ENCODE measurements at places on chromosomes 16 and 17. TPM values are rescaled to one million over a fixed set of nuclear protein-coding genes. Genes with fewer than 3 reads are reported as not detected.

Gene METTL22
- 33.3 TPM for total RNA-seq

Gene CACNG3
- total RNA-seq = not detected

Gene CDH13
- total RNA-seq = not detected

Gene BICDL2
- total RNA-seq = 21.3 TPM

Gene KRT36
- total RNA-seq = not detected

Gene ESRP2
- total RNA-seq = 42.5 TPM

Gene TRAPPC1
- total RNA-seq = 123 TPM

Gene CDH11
- 0.52 TPM for total RNA-seq

Gene CCDC137
- total RNA-seq = 77.5 TPM

Gene C16orf89
- 0.49 TPM for total RNA-seq

DNA sequence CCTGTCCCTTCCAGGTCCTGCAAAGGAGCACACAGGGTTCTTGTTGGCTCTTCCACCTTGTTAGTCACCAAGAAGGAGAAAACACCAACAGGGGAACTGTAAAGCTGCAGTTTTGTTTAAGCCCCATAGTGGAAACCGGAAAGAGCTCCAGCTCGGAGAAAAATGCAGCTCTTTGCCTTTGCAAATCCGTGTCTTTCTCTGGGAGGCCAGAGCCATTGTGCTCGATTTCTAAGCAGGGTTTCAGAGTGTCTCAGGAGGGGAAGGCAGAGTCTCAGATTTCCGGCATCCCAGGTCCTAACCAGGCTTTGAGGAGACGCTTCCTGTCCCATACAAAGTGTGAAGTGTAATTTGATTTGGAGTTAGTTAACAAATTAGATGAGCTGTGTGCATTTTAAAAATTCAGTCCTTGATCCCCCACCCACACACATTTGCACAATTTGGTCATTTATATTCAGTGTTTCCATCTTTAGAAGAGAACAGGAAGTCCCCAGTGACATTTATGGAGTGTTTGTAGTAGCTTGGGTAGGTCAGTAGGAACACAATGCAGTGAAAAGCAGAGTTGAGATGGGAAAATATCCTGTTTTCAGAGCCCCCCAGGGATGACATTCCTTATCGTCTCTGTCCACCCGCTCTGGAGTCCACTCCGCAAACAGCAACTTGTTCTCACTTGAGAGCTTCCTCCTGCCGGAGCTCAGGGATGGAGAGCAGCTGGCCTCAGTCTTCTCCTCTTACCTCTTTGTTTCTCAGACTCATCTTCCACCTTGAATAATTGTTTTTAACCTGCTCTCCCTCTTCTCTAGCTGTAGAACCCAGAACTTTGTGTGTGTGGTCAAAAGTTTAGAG, 331.9 kb downstream of the SEC14L1 start:
- DNase-seq = no peak

GRCh38 chr17:2051933-2052559, 2.9 kb upstream of the HIC1 start:
- DNase-seq = no peak

GRCh38 chr17:42061646-42062487, 11.5 kb upstream of the C17orf113 start:
- DNase-seq = no peak

- no peak for DNase-seq
These were observed 14.5 kb upstream of the PRKCA start for GRCh38 chr17:66287911-66288310.

DNA sequence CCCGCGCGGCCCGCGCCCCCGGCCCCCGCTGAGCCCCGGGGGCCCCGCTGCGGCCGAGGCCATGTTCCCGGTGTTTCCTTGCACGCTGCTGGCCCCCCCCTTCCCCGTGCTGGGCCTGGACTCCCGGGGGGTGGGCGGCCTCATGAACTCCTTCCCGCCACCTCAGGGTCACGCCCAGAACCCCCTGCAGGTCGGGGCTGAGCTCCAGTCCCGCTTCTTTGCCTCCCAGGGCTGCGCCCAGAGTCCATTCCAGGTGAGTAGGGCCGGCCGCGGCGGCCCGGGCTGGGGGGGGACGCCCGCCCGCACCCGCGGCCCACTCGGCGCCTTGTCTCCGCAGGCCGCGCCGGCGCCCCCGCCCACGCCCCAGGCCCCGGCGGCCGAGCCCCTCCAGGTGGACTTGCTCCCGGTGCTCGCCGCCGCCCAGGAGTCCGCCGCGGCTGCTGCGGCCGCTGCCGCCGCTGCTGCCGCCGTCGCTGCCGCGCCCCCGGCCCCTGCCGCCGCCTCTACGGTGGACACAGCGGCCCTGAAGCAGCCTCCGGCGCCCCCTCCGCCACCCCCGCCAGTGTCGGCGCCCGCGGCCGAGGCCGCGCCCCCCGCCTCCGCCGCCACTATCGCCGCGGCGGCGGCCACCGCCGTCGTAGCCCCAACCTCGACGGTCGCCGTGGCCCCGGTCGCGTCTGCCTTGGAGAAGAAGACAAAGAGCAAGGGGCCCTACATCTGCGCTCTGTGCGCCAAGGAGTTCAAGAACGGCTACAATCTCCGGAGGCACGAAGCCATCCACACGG, 504 bp downstream of the MAZ start:
- no peak for DNase-seq

GRCh38 chr16:31461201-31461920, 2.1 kb downstream of the ARMC5 start:
- no peak for DNase-seq

DNA sequence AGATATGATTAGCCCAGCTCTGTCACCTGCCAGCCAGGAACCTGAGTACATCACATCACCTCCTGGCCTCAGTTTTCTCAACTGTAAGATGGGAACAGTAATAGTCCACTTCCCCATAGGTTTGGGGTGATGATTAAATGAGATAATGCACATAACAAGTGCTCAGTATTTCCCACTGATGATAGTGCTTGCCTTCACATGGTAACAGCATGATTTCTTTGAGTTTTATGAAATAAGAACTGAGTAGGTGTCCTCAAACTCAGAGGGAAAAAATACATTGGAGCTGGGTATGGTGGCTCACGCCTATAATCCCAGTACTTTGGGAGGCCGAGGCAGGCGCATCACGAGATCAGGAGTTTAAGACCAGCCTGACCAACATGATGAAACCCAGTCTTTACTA, 30.1 kb upstream of the SNN start:
- no peak for DNase-seq

- peak; percentile 85 for DNase-seq
These were observed 2.0 kb downstream of the RNASEK start for GRCh38 chr17:7014261-7014994.

DNA sequence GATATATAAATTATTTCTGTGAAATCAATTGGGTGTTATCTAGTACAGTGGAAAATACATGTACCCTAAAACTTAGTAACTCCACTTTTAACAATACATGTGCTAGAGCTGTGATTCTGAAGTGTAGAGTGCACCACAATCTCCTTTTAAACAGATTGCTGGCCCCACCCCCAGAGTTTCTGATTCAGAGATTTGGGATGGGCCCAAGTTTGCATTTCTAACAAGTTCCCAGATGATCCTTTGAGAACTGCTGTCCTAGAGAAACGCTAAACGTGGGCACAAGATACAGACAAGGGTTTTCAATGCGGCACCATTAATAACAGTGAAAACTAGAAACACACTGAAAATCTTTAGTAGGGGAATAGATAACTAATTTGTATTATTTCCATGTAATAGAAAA, 49.2 kb downstream of the NXPH3 start:
- no peak for DNase-seq

DNA sequence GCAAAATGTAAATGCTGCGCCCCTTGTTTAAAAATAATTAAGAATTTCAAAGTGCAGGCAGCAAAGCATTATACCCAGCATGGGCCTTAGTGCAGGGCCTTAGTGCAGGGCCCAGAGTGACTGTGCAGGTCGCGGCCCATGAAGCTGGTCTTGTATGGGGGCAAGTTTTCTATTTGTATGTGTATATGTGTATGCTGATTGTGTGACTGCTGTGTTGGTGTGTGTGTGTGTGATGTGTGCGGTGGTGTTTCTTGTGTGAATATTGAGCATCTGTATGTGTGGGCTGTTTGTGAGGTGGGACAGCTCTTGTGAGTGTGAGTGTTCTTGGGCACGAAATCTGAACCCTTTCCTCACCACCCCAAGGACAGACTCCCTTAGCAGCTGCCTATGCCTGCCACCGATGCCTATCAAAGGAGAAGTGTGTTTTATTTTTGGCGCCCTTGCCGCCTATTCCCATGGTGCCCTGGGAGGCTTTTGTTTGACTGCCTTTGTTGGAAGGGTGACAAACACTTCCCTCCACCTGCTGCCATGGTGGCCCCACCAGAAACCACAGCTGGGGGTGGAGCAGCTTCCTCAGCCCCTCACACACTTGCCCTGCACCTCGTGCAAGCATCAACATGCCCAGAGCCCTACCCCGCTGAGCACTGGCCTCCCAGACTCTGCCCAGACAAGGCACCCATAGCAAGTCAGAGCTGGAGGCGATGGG, 18.0 kb downstream of the CCR7 start:
- DNase-seq = no peak

GRCh38 chr17:41324180-41325075, 8.9 kb upstream of the KRTAP17-1 start:
- peak; percentile 28 for DNase-seq

- DNase-seq = no peak
These were observed 411.0 kb downstream of the CPPED1 start for GRCh38 chr16:12392585-12393091.

DNA sequence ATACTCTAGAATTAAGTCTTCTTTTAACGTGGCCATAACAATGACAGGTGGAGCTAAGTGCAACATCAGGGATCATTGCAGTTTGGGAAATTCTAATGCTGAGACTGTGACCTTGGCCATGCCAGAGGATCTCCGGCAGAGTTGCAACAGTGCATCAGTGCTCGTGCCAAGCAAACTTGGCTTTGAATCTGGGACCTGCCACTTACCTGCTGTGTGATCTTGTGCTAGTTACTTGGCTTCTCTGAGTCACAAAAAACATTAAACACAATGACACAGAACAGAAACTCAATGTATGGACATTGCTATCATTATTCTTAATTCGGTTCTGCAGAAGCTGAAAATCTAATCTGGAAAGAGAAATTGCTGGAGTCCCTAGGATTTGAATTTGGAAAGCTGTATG, 435.5 kb upstream of the CCL2 start:
- DNase-seq = no peak

DNA sequence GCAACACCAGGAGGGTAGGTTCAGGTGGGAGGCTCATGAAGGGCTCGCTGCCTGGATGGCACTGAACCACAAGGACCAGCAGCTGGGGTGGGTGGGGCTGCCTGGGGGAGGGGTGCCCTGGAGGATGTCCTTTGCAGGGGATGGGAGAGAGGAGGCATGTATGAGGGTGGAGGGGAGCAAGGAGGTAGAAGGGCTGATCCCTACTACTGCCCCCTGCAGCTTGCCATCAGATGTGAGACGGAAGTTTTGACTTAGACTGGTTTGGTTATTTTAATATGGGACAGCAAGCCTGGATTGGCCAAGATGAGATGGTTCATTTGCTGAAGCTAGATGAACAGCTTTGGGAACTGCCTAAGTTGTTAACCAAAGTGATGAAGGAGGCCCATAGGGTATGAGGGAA, 115.9 kb downstream of the SEC14L1 start:
- DNase-seq = no peak

- DNase-seq = no peak
These were observed 31.4 kb downstream of the CAPNS2 start for GRCh38 chr16:55597928-55598327.

DNA sequence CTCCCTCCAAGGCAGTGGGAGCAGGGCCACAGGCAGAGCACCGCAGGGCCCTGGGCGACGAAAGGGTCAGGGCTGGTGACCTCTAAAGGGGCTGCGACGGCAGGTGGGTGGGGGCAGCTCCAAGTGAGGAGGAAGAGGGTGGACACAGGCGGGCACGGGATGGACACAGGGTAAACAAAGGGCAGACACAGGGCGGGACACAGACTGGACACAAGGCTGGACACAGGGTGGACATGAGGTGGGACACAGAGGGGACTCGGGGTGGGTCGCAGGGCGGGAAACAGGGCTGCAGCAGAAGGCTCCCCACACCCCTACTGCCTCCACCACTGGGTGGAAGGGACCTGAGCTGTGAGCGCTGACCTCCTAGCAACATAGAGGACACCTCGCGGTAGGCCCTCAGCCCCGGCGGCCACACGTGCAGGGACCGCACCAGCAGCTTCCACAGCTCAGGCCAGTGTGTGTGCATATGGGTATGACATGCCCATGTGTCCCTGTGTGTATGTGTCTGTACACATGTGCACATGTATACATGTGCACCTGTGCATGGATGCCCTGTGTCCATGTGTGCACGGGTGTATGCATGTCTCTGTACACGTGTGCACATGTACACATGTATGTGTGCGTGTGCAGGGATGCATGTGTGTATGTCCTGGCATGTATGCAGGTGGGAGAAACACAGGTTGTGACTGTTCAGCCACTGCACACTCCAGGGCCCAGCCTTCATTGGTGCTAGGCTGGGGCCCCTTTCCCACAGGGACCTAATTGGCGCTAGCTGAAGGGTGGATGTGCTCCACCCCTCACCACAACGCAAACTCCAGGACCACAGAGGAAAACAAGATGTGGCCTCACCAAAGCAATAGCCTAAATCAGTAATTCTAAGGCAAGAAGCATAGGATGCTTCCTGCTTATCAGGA, 7.6 kb downstream of the LMF1 start:
- no peak for DNase-seq

DNA sequence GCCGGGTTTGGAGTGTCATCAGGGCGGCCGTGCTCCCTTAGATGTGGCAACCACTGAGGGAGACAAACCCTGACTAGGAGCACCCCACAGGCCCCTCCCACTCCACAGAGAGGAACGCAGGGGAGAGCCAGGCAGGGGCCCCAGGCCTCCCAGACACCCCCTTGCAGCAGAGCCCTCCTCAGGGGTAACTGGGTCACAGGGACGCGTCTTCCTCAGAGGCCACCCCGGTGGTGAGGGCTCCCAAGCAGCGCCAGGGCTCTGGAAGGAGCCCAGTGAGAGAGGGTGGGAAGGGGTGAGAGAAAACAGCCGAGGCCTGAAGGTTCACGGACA, 11.4 kb downstream of the FSCN2 start:
- DNase-seq = no peak

GRCh38 chr16:53456625-53457024, 22.4 kb downstream of the RBL2 start:
- no peak for DNase-seq

DNA sequence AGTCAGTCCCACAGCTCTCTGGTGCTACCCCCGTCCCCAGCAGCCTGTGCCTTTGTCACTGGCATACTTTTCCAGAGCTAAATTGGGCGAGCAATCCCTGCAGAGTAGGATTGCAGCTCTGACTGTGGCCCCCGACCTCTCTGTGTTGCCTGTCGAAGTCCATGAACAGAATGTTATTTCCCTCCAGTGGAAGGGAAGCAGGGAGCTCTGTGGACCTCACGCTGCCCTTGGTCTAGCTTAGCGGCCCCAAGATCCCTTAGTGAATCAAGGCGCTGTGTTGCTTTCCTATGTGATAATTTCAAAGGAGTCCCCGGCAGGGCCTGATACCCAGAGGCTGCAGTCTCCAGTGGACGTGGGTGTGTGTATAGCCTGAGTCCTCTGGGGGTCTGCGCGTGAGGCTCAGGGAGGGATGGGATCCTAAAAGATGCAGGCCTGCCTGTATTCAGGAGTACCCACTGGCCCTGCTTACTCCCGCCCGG, 15.5 kb upstream of the CD300A start:
- no peak for DNase-seq

DNA sequence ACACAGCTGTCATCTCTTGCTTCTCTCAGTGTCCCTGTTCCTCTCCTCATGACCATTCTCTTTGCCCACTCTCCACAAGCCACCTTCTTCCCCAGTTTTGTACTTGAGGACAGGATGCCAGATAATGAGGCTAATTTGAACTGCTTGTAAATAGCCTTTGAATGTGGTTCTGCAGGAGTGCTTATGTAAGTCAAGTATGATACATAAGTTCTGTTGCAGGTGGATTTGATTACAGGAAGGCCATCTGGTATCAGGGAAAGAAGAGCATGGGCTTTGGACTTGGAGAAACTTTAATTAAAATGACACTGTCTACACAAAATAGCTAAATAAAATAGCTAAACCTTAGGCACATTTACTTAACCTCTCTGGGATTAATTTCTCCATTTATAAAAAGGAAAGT, 120.2 kb upstream of the HLF start:
- DNase-seq = no peak
